ENCODE measurements at places on chromosomes 3 and 15. TPM values are rescaled to one million over a fixed set of nuclear protein-coding genes. Genes with fewer than 3 reads are reported as not detected.

The RBPMS2 gene
- 0.25 TPM for total RNA-seq

The FAM81A gene
- under 0.01 TPM for total RNA-seq

The SOX14 gene
- total RNA-seq, result not detected

The RPL39L gene
- total RNA-seq, result 24.9 TPM

The DGKG gene
- 2.2 TPM for total RNA-seq

The UROC1 gene
- not detected for total RNA-seq

The CEMIP gene
- 0.26 TPM for total RNA-seq

GRCh38 chr15:60385620-60386552 lies 11.9 kb downstream of the ANXA2 start:
- no peak for DNase-seq

- DNase-seq, result no peak
Measured at GRCh38 chr3:190826018-190826417, 36.5 kb downstream of the GMNC start.

- no peak for DNase-seq
Measured at GRCh38 chr3:185200639-185201038, 47.8 kb upstream of the C3orf70 start.

GRCh38 chr15:60893886-60894285 lies 335.2 kb downstream of the RORA start:
- no peak for DNase-seq

- no peak for DNase-seq
Measured at GRCh38 chr3:39784922-39785321, 24.5 kb upstream of the MYRIP start.

DNA sequence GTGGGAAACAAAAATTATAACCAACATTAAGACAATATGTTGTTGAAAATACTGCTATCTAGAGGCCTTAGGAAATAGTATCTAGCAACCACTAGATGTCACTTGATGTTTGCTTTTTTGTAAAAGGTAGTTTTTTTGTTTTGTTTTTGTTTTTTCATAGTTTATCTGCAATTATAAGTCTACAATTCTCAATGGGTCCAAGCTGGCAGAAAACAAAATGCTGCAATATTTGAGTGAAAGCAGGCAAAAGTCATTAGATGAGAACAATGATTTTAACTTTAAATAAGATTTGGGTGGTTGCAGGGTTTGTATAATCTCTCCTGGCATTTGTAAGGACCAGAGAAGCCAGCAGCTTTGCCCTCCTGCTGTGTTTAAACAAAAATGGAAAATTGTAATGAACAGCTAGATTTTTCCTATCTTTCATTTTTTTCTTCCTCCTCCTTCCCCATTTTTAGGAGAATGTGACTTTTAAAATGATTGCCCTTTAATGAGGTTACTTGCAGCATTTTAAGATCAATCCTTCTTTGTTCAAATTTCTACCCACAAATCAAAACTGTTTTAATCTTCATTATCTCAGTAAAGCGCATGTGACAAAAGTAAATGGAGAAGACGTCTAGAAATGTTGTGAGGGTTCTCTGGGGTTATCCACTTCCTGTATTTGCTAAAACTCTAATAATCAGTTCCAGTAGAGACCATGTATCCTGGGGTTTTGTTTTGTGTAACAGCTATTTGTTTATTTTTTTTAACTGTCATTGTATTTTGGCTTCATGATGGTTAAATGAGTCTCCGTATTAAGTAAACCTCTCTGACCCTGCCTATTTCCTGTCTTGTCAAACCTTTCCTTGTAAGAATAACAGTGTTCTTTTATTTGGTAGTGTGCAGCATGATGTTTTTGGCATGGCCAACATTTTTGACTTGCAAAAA lies 27.3 kb downstream of the DUT start:
- DNase-seq, result peak; percentile 47

GRCh38 chr3:15630646-15631350 lies 29.3 kb downstream of the BTD start:
- peak; percentile 93 for DNase-seq
